ENCODE measurements at places on chromosomes 4 and X.
A peak's percentile ranks its signal among the peaks of the same experiment; 100 is the strongest.

- no peak for DNase-seq
Observed at GRCh38 chr4:170736710-170737109, 647.0 kb upstream of the AADAT start.

DNA sequence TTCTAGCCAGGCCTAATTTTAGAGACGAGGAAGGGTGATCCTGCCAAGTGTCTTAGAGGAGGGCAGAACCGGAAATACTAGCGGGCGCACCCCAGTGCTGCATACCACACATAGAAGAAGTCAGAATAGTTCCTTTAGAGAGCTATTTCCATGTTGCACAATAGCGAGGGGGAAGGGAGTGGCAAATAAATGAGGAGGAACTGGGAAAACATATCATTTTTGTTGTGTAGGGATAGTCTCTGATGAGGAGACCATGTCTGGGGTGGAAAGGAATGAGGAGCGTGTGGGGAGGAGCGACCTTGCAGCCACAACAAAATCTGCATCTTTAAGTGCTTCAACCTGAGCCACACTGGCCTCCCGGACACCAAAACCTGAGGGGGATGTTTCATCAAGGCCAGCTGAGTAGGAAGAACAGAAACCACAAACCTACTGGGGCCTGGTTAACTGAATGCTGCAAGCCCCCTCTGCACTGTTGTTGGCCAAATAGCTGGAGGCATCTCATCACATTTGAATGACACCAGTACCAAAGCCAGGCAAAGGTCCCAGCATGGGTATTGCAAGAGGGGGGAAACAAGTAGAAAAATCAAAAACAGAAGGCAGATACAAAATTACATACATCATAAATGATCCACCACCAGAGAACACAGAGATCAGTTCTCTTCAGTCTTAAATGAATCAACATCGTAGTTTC is 26.7 kb upstream of the C1QTNF7 start:
- peak; percentile 64 for DNase-seq

DNA sequence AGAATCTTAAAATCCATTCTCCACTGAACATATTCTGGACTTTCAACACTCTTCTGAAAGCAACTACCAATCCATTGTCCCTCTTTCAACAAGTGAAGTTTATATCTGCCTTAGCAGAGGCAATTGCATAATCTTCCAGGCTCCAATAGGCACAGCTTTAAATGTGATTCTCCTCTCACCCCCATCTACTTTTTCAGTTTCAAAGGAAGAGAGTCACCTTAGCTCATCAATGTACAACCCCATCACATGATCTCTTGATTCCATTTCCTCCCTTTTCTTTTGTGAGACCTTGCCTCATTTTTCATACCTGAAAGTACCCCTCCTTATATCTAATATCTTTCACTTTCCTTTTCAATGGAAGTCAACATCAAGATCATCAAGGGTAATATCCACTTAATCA is 921.7 kb upstream of the EPHA5 start:
- DNase-seq = no peak

DNA sequence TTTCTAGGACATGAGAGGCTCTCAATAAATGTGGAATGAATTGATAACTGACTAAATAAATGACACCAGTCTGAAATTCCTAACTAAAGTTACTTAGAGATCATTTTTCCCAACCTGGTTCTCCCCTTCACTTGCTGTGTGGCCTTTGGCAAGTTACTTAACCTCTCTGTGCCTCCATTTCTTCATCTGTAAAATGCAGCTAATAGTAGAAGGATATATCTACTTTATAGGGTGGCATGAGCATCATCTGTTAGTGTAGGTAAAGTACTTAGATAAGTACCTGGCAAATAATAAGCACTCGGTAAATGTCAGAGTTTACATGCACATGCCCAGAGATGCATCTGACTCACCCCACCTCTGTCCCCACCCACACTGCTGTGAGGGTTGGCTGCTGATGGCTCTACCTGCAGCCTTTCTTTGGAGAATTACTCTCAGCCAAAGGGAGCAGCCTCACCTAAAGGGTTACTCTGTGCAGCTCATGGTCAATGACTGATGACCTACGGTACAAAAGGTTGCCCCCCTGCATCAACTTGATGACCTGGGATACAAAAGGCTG is 139.3 kb downstream of the CHIC2 start:
- no peak for DNase-seq

GRCh38 chr4:25759101-25759500 is 103.5 kb downstream of the SLC34A2 start:
- no peak for DNase-seq

DNA sequence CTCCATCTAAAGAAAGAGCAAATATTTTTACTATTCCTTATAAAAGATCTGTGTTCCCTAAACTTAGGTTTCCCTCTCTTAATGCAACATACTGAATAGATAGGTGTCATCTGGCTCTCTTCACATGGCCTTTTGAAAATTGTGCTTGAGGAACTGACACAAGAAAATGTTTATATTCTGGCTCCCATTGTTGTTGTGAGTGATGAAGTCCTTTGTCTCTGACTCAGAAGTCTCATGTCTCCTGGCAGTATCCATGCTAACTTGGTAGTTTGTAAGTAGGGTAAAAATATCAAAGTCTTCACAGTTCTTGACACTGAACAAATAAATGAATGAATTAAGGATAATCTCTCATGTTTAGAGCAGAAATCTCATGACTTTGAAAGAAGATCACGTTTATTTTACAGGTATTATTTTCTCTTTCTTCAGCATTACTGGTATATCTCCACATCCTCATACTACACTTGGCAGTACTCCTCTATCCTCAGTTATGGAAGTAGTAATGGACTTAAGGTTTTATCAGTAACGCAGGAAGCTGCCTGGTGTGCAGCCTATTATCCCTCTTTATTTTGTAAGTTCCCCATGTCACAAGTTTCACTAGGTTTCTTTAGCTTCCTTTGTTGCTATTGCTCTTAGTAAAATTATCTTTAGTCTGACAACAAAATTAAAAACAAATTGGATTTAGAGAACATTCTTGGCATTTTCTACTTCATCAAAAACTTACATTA is 14.2 kb upstream of the PABPC4L start:
- DNase-seq = no peak

DNA sequence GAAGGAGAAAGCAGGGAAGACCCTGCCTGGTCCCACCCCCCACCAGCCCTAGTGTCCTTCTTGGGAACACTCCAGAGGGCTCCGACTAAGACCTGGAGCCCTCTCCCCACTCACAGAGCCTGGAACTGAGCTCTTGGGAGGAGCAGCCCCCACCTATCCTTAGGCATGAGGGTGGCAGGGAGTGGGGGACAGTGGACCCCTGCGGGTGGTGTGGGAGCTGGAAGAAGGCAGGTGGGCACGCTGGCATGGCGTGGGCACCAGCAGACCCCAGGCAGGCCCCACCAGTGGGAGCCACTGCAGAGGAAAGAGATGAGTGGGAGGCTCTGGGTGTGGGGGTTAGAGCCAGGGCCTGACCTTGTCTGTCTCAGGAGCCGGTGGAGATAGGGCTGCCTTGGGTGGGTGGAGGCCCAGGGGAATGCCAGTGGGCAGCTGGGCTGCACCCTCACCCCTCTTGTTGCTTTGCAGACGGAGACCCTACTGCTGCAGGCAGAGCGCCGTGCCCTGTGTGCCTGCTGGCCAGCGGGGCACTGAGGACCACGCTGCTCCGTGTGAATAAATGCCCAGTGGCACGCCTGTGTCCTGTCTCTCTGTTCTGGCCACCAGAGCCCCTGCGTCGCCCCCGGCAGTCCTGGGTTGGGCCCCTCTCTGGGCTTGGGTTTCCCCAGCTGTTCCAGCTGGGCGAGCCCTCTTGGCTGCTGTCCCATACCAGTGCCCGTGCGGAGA is 15.6 kb upstream of the NAT8L start:
- no peak for DNase-seq

DNA sequence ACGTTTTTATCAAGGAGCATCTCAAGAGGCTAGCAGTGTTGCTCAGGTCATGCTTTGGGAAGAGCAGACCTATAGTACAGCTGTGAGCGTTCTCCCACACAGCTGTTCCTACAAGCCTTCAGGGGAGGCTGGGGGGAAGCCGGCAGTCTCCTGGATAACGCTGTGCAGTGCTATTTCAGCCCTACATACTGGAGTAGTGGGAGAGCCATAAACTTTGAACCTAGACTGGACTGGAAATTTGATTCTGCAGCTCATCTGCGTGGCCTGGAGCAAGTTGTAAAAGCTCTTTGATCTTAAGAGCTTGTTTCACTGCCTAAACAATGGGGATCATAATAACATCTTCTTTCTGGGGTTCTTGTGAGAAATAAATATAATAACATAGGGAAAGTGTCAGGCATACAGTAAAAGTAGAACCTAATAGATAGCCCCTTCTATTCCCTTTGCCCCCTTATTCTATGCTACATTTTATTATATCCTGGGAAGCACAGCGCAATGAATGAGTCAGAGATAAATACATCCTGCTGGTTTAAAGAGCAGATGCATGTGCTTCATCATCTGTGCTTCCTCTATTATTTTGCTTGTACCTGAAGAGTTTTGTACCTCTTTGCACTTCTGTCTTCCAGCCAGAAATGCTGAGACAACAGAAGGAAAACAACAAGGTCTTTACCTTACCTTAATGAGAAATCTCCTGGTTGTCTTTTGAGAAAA is 14.7 kb upstream of the AMBN start:
- no peak for DNase-seq

Measured in GM04504 (cell line).